Dorsolateral prefrontal cortex (tissue), 122 donors: ENCODE measurements at places on chromosomes 4 and X. TPM values are rescaled to one million over a fixed set of nuclear protein-coding genes. Genes with fewer than 3 reads are reported as not detected.

GRCh38 chr4:119894650-119895208, 171.9 kb downstream of the MAD2L1 start:
- no peak for DNase-seq

DNA sequence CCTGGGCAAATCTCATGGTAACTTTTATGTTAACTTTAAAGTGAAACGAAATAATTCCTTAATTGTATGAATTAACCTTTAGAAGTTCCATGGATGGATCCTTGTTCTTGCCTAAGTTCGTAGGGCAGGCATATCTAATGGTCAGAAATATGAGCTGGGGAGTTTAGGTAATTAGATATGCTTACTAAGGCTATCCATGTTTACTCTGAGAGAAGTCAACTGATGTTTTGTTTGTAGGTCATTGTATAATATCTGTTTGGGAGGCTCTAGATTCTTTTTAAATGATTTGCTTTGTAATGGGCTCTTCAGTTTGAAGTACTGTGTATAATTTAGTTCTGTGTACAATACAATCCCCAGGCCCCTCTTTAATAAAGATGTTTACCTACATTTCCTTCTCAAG, 117.0 kb downstream of the DCK start:
- DNase-seq = no peak

DNA sequence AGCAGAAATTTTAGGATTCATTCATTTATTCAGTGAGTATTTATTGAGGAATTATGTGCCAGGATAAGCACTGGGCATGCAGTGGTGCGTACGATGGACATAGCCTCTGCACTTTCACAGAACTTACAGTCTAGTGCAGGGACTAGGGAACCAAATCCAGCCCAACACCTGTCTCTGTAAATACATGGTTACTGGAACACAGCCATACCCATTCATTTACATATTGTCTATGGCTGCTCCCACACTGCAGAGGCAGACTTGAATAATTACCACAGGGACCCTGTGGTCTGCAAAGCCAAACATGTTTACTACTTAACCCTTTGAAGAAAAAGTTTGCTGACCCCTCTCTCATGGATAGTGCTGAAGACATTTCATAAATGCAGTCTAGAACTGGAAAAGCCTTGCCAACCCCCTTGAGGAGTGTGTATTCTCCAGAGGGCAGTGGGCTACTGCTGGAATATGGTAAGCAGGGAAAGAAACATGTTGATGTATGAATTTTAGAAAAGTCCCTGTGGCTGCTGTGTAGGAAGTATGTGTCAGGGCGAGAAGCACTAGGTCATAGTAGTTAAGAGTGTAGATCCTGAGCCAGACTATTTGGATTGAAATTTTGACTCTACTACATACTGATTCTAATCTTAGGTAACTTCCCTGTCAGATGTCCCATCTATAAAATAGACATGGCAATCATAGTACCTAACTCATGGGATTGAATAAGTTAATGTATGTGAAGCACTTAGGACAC, 75.5 kb downstream of the GALNT7 start:
- no peak for DNase-seq

- DNase-seq = no peak
Measured at GRCh38 chr4:150828159-150828558, 186.9 kb downstream of the LRBA start.

- DNase-seq = no peak
Measured at GRCh38 chr4:185880571-185880970, 68.6 kb upstream of the SORBS2 start.

- no peak for DNase-seq
Measured at GRCh38 chr4:139596034-139596683, 40.1 kb upstream of the SETD7 start.

DNA sequence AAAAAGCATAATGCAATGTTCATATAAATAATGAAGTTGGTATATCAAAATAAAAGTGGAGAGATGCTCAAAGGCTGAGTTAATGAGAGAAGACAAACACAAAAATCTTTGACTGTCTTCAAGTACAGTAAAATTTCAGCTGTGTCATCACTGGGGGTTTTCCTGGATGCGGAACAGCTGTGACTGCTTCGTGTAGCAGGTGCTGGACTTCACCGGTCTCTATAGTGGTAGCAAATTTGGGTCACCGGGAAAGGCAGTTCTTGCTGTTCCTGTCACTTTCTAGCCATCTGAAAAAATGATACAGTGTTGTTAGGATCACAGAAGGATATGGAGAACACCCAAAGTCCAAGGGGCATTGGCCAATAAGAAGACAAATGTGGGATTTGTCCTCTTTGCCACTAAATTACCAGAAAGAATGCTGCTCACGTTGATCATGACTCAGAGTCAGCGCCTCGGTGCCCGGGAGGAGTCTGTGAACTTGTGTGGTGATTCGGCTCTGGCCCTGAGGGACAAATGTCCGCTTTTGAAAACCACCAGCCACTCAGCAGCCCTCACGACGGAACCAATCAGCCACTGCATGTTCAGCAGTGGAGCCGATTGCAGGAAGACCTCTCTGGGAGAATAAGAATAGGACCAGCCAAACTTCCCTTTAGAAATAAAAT, 230.1 kb upstream of the FAT1 start:
- no peak for DNase-seq

DNA sequence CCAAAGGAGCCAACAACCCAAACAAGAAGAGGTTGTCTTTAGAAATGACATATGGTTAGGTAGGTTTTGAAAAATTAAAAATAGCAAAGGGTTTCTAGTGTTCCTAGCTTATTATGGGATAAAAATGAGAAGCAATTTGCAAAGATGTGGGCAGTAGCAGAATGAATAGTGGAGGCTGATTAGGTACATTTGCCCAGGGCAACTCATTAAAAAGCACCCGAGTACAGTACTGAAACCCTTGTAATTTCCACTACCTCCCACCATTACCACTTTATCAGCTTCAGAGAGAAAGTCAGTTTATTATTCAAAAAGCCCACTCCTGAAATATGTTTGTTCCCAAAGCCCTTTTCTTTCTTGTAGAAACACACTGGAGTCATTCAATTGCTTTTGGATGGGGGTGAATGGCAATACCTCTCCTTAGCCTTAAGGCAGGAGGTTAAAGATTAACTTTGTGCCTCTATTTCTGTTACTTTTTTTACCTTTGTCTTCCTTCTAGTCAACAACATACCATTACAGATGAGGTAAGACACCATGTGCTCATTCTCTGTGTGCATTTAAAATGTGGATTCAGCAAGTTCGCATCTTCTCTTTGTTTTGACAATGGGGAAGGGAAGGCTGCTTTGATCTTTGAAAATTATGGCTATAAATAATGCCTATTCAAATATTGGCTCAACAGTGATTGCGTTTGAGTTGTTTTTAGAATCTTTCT, 353.8 kb upstream of the CASK start:
- DNase-seq = no peak

- DNase-seq = no peak
Measured at GRCh38 chr4:73620115-73620792, at the start of gene RASSF6. Gene RASSF6 (minus strand): TSS chr4:73620436. CDS start chr4:73611795, 8,641 bp downstream.

DNA sequence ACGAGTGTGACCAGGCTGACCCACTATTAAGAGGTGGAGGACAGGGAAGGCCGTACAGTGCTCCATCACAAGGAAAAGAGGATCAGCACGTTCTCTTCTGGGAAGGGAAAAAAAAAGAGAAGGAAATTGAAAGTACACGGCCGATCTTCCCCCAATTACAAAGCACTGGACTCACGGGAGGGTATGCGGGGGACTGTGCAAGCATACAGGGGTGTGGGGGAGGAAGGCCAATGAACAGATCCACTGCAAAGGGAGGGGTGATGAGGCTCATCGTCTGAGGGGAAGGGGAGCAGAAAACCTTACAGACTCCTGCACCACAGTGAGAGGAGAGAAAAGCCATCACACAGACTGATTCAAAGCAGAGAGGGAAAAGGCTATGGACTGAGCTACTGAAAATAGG, 1.1 kb downstream of the ELK1 start:
- DNase-seq = no peak

DNA sequence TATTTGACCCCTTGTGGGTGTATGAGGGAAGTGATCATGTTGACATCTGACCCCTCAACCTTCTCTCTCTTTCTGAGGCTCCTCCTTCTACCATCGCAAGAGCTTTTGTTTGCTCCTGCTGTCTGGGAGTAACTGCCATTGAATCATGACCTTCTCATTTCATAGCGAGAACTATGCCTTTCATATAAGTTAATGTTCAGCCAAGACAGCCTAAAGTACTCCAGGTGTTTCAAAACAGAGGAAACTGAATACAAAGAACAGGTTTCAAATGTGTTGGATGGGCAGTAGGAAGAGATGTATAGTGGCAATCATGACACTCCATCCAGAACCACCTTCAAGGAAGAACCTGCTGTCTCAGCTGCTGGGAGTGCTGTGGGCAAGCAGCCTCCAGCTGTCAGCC, 403.1 kb downstream of the MID1IP1 start:
- DNase-seq = no peak

DNA sequence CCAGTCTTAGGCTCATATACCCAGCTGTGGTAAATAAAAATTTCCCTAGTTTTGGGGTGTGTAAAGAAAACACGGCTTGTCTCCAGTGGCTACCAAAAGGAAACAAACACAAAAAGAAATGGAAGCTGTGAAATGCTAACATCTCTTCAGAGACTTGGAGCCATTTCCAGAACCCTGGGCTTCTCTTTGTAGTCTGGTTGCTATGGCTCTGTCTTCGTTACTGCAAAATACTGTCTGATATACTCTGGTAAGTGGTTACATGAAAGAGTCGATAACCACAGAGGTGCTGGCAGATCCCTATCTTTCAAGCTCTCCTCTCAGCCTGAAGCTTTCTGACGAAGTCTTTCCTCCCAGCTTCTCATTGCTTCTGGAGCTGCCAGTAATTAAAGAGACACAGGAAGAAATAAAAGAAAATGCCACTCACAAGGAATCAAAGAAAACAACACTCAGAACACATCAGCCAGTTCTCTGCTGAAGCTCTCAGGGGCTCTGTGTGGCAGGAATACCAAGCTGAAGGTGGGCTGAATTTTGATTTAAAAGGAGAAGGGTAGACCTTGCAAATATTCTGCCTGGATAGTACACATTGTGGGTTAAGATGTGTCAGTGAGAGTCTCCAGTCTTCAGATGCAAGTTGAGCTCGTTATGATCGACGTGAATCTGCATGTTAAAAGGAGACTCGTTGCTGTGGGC, 107.6 kb upstream of the FAM9C start:
- DNase-seq = no peak

DNA sequence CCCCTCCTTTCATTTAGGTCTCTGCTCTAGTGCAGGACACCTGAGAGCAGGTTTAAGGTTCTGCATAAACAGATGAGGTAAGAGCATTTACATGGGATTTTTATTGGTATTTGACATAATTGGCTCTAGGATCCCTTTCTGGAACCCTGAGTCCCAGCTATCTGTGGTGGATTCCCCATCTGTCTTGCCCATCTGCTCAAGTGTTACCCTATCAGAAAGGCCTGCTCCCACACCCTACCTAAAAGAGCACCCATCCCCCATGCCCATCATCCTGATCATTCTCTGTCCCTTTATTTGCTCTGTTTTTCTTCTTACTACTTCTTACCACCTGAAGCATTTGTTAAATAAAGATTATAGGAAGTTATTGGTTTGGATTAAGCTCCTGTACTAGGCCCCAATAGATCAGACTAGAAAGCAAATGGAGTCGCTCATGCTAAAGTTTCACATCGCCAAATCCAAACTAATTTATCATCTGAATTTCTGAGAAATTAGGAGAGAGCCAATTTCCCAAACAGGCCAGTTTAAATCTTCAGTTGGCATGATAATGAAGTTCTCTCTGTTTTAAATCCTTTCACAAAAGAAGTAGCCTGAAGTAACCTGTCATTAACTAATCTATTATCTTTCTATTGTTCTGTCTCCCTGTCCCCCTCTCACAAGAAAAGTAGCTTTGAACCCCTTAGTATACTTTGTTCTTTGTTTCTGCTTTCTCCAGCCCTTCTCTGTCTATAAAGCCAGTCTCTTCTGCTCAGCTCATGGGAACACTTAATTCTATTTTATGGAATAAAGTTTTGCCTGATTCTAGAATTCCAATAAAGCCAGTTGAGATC, 178.6 kb downstream of the ZNF674 start:
- DNase-seq = no peak

DNA sequence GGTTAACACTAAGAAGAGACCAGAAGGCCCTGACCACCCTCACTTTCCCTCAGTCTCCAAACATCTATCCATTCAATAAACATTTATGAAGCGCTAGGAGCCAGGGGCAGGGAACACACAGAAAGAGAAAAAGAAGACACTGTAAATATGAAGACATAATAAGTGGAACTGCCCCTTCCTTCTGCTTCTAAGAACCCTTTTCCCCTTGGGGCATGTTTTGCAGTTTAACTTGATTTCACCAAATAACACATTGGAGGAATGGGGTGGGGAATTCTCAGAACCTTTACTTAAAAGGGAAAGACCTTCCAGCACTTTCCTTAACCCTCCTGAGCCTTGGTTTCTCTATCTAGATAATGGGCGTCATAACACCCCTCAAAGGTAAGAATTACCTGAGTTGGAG, 42.3 kb downstream of the RBM47 start:
- DNase-seq = no peak

DNA sequence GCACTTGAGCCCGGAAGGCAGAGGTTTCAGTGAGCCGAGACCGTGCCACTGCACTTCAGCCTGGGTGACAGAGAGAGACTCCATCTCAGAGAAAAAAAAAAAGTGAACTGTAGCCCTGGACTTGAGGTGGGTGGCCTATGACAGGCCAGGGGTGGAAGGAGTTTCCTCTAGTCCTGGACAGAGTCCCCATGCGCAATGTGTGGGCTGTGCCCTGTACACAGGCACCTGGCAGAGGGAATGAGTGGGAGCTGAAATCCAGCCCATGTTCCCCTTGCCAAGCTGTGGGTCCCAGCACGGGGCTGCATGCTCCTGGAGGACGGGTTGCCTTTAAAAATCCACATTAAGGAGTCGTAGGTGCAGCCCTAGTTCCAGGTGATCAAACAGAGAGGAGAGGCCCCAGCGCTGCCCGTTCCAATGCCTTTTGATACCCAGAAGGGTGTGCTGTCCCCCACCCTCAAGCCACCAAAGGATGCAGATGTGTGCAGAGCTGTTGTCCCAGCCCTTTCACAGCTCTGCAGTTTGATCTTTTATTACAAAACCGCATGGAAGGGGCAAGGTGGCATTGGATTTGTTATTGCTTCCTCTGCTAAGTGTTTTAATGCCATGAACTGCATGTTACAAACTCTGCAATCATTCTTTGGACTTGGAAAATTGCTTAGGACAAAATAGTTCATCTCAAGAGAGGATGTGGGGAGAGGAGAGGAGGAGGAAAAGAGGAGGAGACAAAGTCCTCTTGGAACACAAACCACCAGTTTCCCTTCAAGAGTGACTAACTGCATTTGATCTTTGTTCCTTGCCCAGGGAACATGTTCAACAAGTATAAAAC, 38.0 kb upstream of the PDK3 start:
- no peak for DNase-seq

DNA sequence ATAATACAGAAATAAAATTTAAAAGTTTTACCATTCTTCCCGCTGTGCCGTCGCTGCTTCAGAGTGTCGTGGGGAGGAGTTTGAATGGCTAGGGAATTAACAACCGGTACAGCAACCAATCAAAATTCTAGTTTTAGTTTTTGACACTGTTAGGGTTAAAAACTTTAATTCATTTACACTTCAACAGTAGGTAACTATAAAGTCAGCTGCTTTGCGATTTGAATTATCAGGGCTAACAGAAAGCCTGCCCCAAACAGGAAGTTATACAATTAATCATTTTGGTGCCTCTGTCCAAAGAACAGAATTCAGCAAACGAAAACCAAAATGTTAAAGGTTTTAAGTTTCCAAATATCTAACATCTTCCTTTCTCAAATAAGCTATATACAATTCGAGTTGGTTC, 2.3 kb downstream of the HNRNPD start:
- DNase-seq = no peak

PNMA5 gene
- total RNA-seq = 4.3 TPM

NDST4 gene
- 0.63 TPM for total RNA-seq

MAGEA6 gene
- total RNA-seq = not detected

LIMCH1 gene
- 180 TPM for total RNA-seq

PRR32 gene
- not detected for total RNA-seq

MPC1L gene
- not detected for total RNA-seq

LRPAP1 gene
- 167 TPM for total RNA-seq

TAF9B gene
- total RNA-seq = 27.8 TPM
